ENCODE measurements at places on chromosomes 6 and 20.

- DNase-seq: peak; percentile 29
These were observed 3.1 kb downstream of the PXDC1 start for GRCh38 chr6:3748208-3749066.

DNA sequence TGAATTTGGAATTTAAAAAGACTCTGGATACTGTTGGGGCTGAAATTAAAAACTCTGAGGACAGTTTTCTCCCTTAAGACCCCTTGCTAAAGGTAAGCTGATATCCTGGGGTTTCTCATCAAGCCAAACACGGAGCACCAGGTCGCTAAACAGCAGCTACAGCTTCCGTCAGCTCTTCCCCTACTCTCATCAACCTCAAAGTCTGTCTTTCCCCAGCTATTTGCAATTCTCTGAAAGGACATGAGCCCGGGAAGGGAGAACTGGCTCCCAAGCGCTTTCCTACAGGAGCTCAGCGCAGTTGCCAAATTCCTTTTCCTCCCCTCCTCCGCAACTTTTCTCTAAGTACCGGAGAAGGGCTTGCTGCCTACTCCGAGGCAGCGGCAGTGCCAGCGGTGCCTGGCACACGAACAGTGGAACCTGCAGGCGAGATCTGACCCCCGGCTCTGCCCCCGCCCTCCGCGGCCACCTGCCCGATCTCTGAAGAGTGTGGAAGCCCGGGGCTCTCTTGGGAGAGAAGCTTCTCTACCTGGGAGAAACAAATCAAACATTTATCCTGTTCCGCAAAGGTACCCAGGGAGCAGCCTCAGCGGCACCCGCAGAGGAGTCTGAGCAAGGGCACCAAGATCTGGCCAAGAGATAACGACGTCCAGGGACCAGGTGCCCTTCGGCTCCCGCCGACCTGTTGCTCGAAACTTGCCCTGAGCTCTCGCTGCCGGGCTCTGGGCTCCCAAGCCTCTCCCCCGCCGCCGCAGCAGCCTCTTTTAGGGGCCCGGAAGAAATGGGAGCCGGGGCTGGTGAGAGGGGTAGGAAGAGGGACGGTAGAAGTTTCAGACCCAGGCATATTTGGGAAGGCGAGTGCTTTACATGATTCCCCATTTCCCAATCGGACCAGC lies 2.2 kb downstream of the CBLN4 start:
- no peak for DNase-seq

- no peak for DNase-seq
These were observed 55.7 kb upstream of the HDGFL1 start for GRCh38 chr6:22513667-22514066.

DNA sequence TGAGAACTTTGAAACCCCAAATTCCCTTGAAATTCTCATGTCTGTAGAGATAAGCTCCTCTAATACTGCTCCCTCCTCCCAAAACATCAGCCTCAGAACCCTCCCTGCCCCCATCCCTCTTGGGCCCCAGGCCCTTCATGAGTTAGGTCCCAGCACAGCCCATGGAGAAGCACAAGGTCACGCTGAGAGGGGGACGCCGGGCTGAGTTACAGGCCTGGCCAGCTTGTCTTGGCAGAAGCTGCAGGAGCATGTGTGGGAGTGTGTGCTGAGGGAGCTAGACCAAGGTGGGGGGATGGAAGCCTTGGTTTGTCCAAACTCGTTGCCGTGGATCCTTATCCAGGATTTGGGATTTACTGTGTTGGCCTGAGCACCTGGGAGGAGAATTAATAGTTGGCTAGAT lies 8.5 kb upstream of the PTCRA start:
- DNase-seq: no peak

DNA sequence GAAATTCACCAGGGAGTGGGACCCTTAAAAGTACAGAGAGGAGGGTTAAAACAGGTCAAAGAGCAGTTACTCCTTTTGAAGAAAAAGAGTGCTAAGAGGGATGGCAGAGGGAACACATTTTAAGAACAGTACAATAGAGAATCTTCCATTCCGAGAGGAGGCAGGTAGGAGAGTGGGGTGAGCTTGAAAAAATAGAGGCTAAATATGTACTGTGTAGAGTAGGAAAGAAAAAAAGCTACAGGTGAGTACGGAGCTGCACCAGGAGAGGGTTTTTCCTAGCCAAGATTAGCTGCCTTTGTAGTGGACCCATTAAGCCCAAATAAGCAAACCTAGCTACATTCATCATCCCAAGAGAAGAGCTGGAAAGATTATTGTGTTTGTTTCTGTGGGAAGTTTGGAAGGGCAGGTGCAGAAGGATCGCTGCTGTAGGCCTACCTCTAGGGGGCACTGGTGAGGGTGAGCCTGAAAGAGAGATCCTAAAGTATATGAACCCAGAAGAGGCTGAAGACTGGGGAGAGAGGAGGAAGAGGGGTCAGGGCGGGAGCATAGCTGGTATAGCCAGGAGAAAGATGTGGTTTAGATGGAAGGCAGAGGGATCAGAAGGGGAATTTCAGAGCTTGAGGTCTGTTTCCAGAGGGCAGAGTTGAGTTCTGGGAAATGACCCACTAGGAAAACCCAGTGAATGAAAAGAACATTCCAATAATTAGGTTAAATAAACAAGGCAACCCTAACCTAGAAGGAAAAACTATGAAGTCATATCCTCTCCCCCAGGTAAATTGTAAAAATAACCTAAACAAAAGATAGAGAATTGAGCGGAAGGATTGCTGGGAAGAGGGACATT lies 50.2 kb upstream of the HINT3 start:
- no peak for DNase-seq

GRCh38 chr6:144543006-144543871 lies 258.1 kb downstream of the UTRN start:
- DNase-seq: no peak
